ENCODE measurements at places on chromosomes 3 and 15.

DNA sequence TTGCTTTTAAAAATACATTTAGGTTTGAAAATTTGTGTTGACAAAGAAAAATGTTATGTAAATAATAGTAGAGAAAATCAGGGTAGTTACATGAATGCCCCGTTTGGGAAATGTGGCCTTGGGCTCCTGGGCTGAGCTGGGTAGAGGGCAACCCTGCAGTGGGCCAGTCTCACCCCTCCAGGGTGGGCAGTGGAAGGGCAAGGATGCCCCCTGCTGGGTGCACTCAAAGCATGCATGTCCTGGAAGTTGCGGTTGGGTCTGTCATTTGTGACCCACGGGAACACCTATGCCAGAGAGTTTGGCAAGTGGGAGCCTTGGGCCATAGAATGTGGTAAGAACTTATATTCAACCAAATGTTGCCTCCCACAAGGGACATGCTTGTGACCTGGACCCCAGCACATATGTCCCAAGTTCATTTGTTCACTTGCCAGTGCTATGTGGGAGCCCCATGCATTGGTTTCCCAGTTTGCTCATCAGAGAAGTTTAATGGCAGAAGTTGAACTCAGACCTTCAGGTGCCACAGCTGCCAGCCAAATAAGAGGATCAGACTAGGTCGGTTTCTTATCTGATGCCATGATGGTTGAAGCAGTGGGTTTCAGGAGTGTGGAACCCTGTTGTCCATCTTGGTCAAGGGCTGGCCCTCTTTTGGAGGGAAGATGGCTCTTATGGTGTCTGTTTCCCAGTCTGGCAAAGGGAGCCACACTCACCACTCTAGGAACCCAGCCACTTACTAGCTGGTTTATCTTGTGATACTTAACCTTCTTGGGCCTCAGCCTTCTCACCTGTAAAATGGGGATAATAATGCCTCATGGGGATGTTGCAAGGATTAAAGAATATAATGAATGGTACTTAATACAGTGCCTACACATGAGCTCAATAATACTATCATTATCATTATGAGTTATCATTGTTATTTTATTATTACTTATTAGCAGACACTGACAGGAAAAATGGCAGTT, 2.5 kb upstream of the PLCB2 start:
- no peak for DNase-seq

GRCh38 chr3:4979428-4980228, at the start of gene BHLHE40:
TSS of gene BHLHE40 (plus strand) at chr3:4979437. CDS start at chr3:4979719, 282 bp downstream.
- no peak for DNase-seq

DNA sequence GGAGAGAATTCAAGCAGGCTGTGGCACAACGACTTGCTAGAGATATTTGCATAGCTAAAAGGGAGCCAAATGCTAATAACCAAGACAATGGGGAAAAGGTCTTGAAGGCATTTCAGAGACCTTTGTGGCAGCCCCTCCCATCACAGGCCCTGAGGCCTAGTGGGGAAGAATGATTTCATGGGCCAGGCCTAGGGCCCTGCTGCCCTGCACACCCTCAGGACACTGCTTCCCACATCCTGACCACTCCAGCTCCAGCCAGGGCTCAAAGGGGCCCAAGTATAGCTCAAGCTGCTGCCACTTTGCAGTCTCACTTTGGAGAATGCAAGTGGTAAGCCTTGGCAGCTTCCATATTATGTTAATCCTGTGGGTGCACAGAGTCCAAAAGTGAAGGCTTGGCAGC, 21.5 kb upstream of the PTPN23 start:
- DNase-seq: no peak

GRCh38 chr3:192156382-192156781, 571.0 kb downstream of the FGF12 start:
- DNase-seq: no peak

All from HFF-Myc (cell line).